ENCODE measurements at places on chromosomes 6 and 20.

DNA sequence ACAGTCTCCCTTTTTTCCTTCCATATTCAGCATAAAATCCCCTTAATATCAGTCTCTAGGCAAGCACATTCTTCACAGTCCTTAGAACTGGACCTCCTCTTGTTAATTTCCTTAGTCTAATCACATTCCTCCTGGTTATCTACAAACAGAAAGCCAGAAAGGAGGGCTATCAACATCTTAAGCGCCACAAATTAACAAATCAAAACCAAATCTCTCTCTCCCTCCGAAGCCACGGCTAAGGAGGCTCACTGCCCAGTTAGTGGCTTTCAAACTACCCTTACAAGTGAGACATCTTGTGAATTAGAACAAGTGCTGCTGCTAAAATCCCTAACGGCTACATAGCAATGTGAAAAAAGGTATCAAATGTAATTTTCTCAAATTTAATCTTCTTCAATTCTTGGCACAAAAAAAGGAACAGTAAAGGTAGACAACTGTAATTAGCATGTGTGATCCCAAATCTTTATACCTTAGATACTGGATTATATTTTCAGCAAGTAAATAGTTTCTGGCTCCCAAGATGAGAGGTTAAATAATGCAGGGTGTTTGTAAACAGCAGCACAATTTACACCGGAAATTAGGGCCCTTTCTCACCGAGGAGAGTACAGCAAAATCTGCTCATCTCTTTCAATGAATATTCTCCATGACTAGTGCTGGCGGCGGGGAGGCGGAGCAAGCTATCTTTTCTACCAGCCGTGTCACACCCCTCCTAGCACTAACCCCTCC is 1.4 kb upstream of the TRIM39 start:
- DNase-seq = no peak

DNA sequence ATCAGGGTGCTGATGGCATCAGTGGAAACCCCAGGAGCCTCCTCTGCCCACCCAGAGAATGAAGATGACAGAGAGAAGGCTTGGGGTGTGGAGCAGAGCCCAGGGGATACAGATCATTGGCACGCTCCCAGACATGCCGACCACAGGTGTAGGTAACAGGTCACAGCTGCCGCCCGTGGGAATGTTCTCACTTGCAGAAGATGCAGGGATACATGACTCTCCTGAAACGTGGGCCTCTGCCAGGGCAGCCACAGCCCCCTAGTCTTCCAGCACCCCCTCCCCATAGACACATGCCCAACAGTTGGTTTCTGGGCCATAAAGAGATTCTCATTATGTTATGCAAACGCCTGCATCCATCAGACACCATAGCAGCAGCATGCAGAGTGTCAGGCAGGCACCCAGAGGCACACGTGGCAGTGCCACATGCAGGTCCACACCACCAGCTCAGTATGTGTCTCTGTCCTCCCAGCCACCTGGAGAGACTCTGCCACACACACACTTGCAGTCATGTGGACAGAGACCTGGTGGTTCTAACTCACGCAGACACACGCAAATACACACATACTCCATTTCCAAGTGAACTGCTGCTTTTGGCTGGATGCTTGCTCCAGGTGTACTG is 45.5 kb downstream of the LRFN2 start:
- no peak for DNase-seq

GRCh38 chr20:36823121-36823520 is 49.6 kb upstream of the DSN1 start:
- no peak for DNase-seq

- DNase-seq = peak; percentile 27
These were observed 245.1 kb downstream of the FOXA2 start for GRCh38 chr20:22339091-22339881.

- DNase-seq = no peak
These were observed 230.7 kb upstream of the QKI start for GRCh38 chr6:163183806-163184205.

GRCh38 chr20:4102381-4102780 is 87.0 kb upstream of the RNF24 start:
- DNase-seq = no peak

GRCh38 chr6:19635728-19636127 is 201.4 kb upstream of the ID4 start:
- DNase-seq = no peak

DNA sequence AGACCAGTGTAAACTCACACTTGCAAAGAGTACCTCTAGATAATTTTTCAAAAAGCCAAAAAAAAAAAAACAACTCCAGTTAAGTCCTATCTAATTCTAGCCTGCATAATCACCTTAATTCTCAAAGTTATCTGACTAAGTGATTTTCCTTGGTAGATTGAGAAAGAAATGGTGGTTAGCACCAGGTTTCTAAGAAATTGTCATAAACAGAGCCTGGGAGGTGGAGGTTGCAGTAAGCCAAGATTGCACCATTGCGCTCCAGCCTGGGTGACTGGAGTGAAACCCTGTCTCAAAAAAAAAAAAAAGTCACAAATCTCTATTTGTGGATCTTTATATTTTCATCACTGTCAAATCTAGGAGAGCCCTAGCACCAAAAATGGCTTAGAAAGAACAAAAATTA is 8.9 kb downstream of the FBXO5 start:
- DNase-seq = no peak

GRCh38 chr20:45419188-45420091 is 3.5 kb downstream of the PIGT start:
- DNase-seq = peak; percentile 92

DNA sequence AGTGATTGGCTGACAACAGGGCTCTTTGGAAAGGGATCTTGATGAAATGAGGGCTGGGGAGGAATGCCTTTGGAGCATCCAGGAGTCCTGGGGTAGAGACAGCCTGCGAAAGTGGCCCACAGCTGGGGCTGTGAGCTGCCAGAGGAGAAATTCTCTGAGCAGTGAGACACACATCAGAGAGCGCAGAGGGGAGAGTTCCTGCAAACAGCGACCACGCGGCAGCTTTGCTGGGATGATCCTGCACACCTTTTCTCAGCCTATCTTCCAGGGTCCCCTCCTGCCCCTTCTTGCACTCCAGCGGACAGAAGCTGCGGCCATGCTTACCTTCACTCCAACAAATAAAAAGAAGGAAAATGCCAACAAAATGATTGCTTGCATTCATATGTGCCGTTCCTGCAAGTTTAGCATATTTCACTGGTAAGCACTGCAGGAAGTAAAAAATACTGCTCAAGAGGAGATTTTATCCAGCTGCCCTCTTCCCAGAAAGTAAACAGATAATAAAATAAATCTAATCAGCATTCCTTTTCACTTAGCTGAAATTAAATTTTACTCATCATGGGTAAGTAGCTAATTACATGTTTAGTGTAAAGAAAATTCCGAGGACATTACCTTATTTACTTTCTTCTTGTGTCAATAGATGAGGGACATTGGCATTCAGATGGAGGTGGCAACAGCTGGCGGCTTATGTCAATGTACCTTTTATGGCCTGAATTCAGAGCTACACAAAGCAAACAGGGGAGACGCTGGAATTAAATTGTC is 339.9 kb upstream of the ARID1B start:
- no peak for DNase-seq

DNA sequence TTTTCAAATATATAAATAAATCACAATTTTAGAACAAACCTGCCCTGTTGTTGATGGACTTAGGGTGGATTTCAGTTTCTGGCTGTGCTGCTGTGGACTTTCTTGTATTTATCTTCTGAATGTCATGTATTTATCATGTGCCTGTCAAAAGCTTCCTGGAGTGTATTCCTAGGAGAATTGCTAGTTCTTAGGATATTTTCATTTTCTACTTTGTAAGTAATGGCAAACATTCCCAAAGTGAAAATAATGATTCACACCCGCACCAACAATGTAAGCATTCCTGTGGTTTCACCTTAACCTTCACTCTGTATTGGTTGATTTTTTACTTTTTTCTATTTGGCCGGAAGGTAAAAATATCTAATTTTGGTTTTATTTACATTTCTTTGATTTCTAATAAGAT is 387.8 kb downstream of the SMOC2 start:
- no peak for DNase-seq

DNA sequence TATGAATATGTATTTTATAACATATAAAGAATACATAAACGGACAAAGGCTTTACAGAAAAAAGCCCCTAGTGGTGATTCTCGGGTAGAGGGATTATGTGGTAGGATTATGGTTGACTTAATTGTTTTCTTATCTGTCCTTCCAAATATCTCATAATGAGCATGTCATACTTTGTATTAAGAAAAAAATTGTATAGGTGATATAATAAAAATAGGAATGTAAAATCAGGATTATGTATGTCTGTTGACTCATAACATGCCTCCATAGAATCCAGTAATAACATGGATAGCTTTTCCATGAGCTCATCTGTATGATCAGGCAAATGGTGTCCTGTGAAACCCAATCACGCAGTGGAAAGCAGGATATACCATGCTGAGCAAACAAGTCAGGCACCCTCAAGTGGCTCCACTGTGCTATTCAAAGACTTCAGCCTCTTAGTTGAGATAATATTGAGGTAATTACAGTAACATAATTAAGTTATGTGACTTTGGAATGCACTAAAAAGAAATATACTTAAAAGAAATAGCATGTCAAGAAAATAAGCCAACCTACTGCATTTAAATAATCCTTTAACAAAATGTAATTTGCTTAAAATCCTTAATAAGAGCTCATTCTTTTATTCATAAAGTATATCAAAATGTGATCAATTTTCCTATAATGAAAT is 39.6 kb upstream of the PRELID3B start:
- DNase-seq = no peak

DNA sequence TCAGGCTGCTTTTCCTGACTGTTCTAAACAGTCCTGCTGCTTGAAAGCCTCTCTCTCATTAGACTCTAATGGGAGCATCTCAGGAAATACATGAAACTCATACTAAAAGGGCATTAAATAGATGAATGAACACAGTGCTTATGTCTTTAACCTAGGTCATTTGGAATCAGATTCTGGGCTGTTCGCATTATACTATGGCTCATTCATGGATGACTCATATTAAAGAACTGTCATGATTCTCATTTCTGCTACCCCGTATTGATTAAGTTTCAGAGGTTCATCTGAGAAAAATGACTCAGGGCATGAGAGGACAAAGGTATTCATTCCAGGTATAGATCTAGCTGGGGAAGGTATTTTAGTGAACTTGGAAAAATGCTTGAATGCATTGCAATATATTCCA is 335.5 kb downstream of the GJA1 start:
- DNase-seq = no peak

GRCh38 chr6:44119704-44120262 is 7.5 kb downstream of the MRPL14 start:
- DNase-seq = no peak

DNA sequence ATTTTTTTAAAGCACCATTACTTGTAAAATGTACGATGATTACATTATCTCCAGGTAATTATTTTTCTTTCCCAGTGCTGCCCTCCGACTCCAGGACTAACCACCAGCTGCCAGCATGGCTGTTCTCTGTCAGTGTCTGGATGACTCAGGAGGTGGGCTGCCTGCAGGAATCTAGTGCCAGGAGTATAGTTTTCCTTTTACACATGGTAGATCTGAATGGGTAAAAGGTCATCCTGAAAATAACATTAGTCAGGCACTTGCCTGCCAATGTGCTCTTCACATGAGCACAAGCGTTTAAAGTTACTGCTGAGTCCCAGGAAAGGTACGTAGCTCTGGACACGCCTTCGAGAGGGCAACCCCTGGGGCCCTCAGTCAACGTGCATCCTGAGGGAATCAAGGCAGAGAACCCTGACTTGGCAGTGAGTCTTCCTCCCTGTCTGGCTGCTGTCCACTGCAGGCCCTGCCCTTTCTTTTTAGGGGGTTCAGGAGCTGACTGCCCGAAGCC is 2.4 kb downstream of the DYNLT1 start:
- DNase-seq = peak; percentile 73

DNA sequence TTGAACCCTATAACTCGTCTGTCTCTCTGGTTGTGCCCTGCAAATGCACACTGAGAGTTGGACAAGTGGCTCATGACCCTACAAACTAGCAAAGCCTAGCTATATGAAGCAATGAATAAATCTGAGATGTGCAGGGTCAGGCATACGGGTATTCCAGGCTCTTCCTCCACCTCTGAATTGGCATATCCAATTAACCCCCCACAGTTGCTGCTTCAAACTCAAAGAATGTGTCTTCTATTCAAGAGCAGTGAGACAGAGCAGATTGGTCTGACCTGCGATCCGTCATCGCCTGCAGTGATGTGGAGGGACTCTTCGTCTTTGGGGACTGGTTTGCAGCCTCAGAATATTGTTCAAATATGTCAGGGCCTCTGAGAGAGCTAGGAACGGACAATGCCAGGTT is 59.8 kb downstream of the LAMP5 start:
- DNase-seq = no peak

DNA sequence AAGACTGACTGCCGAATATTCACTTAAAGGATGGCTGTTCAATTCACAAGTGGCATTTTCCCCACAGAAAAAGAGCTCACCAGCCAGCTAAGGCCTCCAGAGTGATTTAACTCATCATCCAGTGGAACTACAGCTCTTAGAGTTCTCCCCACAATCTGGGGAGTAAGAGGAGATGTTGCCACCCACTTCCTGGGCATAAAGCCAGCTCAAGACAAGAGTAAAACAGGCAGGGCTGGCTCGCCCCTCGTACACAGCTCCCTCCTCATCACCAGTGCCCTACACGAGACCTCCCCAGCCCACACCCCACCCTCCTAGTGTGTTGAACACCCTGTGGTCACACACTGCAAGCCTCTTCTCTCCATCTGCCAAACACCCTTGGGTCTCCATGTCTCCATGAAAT is 47.2 kb upstream of the IPCEF1 start:
- DNase-seq = peak; percentile 62

DNA sequence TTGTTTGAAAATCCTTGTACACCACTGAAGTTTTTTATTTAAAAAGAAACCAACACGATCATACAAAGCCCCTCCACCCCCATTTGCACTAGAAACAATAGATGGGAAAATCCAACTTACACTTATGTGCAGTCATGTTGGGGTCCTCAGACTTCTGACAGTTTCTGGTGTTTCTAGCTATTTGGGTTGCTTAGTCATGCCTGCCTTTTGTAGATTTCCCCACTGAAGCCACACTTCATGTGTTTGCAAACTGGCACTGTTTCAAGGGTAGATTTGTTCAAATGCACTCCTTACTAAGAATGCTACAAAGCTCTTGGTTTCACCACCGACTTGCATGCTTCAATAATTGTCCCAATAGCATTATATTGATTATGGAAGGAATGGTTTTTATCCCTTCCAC is 1.5 kb downstream of the SH3BGRL2 start:
- no peak for DNase-seq

GRCh38 chr20:3697588-3698305 is 14.7 kb downstream of the SIGLEC1 start:
- no peak for DNase-seq
